ENCODE measurements at places on chromosomes 2 and 18. TPM values are rescaled to one million over a fixed set of nuclear protein-coding genes. Genes with fewer than 3 reads are reported as not detected.

CHCHD5 gene
- 37.0 TPM for total RNA-seq

ACVR1C gene
- 2.4 TPM for total RNA-seq

C2orf66 gene
- 0.38 TPM for total RNA-seq

LYG1 gene
- total RNA-seq: 3.3 TPM

CUL3 gene
- 93.3 TPM for total RNA-seq

Measured in progenitor cell of endocrine pancreas (in vitro differentiated cells).